ENCODE measurements at places on chromosomes 16 and 17. TPM values are rescaled to one million over a fixed set of nuclear protein-coding genes. Genes with fewer than 3 reads are reported as not detected.

- no peak for DNase-seq
Measured at GRCh38 chr16:10080051-10080772, 102.0 kb downstream of the GRIN2A start.

DNA sequence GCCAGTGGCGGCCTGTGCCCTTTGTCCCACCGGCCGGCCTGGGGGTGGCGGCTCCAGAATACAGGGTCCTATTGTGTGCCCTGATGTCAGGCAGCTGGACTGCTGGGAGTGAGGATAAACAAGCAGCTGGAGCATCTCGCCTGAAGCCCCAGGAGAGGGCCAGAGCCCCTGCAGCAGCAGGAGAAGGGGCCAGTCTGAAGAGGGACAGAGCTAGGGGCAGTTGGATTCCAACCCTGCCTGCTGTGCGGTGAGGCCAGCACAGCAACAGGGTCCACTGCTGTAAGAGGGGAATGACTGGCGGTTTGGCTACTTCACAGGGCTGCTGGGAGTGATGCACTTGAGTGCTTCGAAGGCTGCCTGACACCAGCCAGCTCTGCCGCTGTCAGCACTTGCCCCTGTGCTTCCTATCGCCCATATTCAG lies 25.0 kb downstream of the RAB11FIP4 start:
- DNase-seq = no peak

DNA sequence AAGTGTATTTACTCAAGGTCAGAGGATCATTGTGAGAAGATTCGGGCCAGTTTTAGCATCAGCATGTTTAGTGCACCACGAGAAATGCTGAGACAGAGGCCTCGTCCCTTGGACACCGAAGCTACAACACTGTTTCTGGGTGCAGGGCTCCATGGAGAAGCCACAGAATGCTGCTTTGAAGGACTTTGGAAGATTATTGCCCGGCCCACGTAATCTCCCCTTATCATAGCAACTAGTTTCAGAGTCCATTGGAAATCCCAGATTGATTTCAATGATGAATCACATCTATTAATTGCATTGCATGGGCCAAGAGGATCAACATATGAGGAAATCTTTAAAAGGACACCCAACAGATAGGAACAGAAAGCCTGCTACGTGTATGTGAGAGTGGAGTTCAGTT lies 156.0 kb downstream of the MAF start:
- DNase-seq = no peak

- no peak for DNase-seq
Measured at GRCh38 chr16:88905563-88905962, 39.1 kb upstream of the PABPN1L start.

GRCh38 chr17:75625813-75626486 lies 7.3 kb upstream of the SMIM5 start:
- DNase-seq = no peak

DNA sequence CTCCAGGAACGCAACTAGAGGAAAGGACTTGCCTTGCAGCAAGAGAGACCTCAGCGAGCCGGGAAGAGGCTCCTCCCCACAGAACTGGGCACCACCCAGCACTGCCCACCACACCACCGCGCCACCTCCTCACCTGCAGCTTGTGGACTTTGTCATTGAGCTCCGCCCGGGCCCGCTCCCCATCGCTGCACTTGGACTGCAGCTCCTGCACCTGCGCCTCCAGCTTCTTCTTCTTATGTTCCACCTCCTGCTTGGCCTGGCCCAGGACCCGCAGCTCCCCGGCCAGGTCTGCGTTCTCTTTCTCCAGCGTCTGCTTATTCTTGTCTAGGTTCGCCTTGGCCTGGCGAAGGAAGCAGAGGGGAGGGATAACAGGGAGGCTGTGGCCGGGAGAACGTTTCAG lies 76.7 kb downstream of the NDE1 start:
- no peak for DNase-seq

DNA sequence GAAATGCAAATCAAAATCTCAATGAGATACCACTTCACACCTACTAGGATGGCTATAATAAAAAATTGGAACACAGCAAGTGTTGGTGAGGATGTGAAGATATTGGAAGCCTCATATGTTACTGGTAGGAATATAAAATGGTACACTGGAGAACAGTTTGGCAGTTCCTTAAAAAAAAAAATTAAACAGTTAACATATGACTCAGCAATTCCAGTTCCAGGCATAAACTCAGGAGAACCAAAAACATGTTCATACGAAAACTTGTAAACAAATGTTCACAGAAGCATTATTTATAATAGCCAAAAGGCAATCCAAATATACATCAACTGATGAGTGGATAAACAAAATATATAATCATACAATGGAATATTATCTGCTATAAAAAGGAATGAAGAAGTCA lies 28.2 kb downstream of the ZNF652 start:
- no peak for DNase-seq

DNA sequence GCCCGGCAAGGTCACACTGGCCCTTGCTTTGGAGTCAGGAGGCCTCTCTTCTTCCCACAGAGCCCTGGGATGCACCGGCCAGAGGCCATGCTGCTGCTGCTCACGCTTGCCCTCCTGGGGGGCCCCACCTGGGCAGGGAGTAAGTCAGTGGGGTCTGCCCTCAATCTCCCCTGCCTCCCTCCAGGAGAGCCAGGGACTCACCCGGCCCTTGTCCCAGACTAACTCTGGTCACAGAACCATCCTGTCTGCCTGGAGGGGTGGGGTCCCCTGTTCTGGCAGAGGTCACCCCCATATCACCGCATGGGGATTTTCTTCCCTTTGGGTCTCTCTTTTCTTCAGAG lies 222 bp downstream of the ZG16B start:
- no peak for DNase-seq

DNA sequence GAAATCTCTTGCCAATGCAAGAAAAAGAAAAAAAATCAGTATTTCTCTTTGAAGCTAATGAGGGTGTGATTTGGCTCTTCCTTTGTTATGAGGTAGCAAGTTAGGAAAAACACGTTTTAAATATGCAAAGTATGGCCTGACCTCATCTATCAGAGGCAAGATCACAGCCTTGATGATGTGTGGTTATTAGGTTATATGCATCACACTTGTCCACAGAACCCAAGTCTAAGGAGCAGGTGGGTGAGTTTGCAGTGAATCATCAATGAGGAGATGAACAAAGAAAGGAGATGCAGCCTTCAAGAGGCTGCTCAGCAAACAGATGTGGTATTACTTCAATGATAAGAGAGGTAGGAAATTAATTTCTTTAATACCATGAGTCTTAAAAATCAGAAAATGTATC lies 594.8 kb upstream of the CDH5 start:
- no peak for DNase-seq

- DNase-seq = no peak
Measured at GRCh38 chr16:35732046-35732810, 2272.8 kb downstream of the TP53TG3F start.

- DNase-seq = no peak
Measured at GRCh38 chr16:73060892-73061490, 13.1 kb upstream of the ZFHX3 start.

Gene TBC1D3C
- total RNA-seq = 4.6 TPM

Gene CLEC3A
- total RNA-seq = not detected

Gene SLC13A2
- not detected for total RNA-seq

Gene DUSP14
- 4.3 TPM for total RNA-seq

DNA sequence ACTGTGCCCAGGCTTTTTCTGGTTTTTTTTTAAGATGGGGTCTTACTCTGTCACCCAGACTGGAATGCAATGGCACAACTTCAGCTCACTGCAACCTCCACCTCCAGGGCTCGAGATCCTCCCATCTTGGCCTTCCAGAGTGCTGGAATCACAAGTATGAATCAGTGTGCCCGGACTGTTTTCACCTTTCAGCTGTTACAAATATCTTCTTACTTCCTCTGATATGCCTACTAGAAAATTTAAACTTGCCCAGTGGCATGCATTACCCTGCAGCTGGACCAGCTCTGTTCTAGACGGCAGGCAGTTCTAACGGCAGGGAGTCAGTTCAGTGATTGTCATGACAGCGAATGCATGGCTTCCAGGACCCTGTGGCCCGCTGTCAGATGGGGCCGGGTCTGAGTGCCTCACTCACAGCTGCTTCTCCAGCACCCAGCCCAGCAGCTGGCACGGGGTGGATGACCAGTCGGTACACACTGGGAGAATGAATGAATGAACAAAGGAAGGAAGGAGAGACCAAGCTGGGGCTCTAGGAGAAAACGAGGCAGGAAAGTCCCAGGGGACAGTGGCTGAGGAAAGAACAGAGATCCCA lies 28.0 kb upstream of the LITAF start:
- DNase-seq = no peak

DNA sequence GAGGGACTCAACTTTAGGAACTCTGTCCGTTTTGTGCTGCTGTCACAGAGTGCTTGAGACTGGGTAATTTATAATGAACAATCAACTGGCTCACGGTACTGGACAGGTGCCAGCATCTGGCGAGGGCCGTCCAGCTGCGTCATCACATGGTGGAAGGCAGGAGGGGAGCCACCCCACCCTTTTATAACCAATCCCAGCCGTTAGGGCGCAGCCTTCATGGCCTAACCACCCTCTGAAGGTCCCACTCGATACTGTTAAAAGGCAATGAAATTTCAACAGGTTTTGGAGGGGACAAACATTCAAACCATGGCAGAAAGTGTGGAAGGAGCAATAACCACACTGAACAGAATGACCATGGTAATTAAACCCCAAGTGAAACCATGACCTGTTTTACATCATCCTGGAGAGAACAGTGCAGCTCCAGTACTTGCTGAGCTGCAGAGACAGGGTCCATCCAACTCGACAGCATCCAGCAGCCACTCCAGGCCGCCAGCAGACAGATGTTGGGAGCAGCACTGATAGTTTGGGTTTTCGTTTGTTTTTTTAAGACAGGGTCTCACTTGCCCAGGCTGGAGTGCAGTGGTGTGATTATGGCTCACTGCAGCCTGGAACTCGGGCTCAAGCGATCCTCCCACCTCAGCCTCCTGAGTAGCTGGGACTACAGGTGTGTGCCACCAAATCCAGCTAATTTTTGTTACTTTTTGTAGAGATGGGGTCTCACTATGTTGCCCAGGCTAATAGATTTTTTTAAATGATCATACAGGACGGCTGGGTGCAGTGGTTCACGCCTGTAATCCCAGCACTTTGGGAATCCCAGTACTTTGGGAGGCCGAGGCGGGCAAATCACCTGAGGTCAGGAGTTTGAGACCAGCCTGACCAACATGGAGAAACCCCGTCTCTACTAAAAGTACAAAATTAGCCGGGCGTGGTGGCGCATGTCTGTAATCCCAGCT lies 11.0 kb downstream of the CHMP6 start:
- no peak for DNase-seq

Gene ZNF764
- 19.2 TPM for total RNA-seq

Gene NSRP1
- 35.3 TPM for total RNA-seq

DNA sequence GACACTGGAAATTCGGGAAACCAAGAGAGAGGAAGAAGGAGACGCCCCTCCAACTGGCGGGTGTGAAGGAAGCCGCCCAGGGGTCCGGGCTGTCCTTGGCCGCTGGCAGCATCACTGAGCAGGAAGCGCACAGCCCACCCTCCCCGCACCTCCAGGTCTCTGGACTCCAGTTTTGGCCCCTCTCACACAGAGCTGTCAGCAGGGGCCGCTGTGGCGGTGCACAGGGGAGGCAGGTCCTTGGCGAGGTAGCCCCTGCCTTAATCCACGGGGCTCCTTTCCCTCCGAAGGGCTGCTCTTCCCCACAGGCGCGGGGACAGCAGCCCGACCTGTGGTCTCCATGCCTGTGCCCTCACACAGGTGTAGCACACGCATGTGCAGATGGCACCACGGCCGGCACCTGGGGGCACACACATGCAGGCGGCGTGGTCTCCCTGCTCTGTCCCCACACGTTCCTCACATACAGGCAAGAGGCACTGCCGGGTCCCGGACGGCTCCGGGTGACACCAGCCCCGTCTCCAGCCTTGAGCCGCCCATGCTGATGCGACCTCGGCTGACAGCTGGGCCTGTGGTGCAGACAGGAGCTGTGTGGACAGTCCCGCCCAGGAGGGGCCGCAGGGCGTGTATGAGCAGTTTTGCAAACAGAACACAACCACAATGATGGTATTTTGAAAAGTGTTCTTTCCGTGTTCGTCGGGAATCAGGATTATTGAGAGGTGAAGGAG lies 26.6 kb upstream of the CHMP6 start:
- no peak for DNase-seq

DNA sequence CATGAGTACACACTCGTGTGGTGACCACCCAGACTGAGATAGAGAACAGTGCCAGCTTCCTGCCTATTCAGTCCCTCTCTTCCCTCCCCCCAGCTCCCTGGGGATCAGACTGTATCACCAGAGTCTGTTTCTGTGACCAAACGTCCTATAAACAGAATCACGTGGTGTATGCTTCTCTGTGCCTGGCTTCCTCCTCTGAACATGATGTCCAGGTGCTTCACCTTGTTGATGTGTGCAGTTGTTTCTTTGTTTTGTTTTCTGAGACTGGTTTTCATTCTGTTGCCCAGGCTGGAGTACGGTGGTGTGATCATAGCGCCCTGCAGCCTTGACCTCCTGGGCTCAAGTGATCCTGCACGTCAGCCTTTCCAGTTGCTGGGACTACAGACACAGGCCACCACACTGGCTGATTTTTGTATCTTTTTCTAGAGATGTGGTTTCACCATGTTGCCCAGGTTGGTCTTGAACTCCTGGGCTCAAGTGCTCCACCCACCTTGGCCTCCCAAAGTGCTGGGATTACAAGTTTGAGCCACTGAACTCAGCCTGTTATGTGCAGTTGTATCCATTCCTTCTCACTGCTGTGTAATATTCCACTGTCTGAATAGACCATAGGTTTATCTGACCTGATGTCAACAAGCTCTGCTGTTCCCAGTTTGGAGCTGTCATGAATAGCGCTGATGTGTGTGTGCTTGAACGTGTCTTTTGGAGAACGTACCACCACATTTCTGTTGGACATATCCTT lies 28.9 kb upstream of the PRM1 start:
- no peak for DNase-seq

GRCh38 chr17:43905985-43906852 lies 1.1 kb downstream of the MPP2 start:
- DNase-seq = no peak

Gene RAB40B
- total RNA-seq = 2.0 TPM

Gene CACNG4
- not detected for total RNA-seq

Gene C17orf113
- 3.1 TPM for total RNA-seq

Data from activated B cell treated with CpG ODN at 0.5 μM for 24 hours (primary cell).